ENCODE measurements at places on chromosomes 4 and X.

GRCh38 chrX:12325171-12325570, 186.9 kb downstream of the FRMPD4 start:
- no peak for DNase-seq

DNA sequence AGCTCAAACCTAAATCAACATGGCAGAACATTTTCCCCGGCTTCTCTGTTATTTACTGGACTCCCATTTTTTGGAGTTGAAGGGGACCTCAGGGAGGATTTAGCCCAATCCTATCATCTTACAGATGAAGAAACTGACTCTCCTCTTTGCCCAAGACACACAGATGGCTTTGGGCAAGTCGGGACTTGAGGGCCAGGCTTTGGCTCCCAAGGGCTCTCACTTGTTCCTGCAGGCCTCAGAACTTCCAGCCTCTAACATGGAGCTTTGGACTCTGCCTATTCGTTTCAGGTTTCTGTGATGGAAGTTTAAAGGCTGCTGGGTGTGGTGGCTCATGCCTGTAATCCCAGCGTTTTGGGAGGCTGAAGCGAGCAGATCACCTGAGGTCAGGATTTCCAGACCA, 59.5 kb downstream of the RHOH start:
- no peak for DNase-seq

- no peak for DNase-seq
Observed at GRCh38 chrX:154603438-154604430, 15.3 kb downstream of the CTAG1B start.

GRCh38 chr4:8582941-8583654, 2.9 kb downstream of the GPR78 start:
- no peak for DNase-seq

DNA sequence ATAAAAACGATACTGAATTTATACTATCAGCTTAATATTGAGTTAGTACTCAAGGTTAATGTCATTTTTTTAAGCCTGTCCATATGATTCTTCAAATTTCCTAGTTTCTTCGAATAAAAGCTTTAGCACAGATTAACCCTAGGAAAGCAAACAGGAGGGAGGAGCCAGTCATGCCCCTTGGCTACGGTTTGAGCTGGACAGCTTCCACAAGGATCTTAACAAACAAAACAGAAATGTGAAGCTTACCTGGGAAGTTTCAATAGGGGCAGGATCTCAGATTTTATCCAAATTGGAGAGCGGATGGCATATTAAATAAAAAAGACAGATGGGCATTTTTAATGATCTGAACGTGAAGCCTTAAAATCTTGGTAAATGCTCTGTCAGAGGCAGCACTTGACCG, 2.3 kb downstream of the NWD2 start:
- no peak for DNase-seq

GRCh38 chr4:26432419-26432818, 57.9 kb downstream of the CCKAR start:
- DNase-seq, result no peak

GRCh38 chr4:8892556-8893226, 21.1 kb upstream of the HMX1 start:
- no peak for DNase-seq

GRCh38 chrX:56784666-56785065, 55.6 kb downstream of the NBDY start:
- DNase-seq, result no peak

Measured in activated CD4-positive, alpha-beta T cell treated with anti-CD3 and anti-CD28 coated beads, Interleukin-2, amount 50 U/mL, for 24 hours (primary cell).